ENCODE measurements at places on chromosomes 6 and 20.
A peak's percentile ranks its signal among the peaks of the same experiment; 100 is the strongest.

- DNase-seq, result no peak
Measured at GRCh38 chr6:8434727-8435092, 635 bp downstream of the SLC35B3 start.

DNA sequence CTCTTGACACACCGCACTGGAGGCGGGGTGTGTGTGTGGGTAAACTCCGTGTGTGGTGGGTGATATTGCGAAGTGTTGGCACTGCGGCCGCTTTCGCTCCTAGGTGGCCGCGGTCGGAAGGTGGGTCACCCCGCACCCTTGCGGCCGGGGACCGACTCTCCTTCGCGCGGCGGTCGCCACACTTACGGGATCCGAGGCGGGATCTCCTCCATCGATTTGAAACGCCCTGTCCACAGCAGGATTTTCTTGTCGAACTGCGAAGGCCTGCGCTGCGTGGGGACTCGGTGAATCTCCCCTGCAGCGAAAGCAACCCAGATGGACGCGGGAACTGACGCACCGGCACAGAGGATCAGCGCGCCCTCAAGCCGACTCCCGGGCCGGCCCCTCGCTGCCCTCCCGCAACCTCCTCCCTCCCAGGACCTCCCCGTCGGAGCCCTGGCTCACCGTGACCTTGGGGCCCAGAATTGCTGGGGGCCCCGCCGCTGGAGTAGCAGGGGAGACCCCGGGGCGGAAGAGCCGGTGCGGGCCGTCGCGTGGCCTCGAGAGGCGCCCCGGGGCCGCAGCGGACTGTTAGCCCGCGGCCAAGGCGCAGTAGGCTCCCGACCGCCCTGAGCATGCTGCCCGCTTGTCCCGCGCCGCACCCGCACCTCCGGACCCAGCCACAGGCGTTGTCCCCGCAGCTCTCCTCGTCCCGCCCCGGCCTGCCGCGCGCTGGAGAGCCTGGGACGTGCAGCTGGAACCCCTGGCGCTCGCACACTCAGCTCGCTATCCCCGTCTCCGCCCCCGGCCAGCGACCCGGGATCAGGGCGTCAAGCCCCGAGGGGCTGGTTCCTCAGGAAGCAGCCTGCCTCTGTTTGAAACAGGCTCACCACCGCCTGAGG, at the start of gene FAM162B:
Gene FAM162B, minus strand, starts transcription at position 759 of the 881 bp plus-strand sequence. Its CDS starts 143 bp downstream, at position 616.
- DNase-seq, result no peak

GRCh38 chr6:125662296-125662695, 87.1 kb upstream of the HEY2 start:
- DNase-seq, result no peak

DNA sequence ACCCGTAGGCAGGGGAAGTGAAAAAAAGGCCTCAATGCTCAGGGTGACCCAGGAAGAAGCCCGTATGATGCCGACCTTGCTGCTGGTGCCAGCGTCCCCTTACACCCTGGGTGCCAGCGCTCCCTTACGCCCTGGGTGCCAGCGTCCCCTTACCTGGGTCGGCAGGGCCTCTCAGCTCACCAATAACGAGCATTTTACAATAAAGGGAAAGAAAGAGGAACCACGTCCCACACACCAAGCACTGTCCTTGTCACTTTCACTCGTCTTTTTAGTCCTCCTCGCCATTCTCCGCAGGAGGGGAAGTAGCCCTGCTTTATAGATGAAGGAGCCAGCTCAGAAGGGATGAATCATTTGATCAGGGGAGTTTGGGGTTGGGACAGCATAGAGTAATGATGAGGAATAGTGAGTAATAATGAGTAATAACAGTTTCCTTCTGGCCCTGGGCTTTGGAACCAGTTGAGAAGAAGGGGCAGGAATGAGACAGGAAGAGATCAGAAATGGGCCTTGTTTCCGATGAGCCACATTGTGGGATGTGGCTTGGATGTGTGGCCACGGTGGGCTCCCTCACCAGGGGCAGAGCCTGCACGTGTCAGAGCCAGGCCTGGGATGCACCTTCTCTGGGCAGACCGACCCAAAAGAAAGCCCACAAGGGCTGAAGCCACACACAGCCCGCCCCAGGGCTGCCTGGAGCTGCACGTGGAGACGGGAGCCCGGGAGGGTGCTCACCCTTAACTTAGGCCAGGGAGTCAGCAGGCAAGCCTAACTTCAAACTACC, 75.7 kb downstream of the SYNJ2 start:
- DNase-seq, result peak; percentile 97

GRCh38 chr6:137283940-137284810, 65.0 kb upstream of the IFNGR1 start:
- peak; percentile 49 for DNase-seq

DNA sequence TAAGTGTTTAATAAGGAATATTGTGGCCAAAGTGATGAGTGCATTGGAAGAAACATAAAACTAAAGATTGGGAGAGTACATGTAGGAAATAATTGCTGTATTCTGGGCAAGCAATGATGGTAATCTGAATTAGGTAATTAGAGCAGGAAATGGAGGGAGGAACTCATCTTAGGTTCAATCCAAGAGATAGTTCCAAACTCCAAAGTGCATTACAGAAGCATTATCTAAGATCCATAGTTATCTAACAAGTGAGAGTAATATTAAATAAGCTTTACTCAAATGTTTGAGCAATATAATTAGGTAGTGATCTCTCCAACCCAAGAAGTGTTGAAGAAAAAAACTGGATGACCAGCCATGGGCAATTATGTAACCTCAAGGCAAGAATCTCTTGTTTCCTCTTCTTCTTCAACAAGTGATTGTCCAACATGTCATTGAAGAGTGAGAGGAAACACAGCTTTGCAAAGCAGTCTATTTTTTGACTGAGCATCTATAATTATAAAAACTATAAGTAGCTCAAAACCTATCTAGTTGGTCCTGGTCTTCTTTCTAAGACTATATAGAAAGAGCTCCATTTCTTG, 181.2 kb upstream of the TNFAIP3 start:
- no peak for DNase-seq

DNA sequence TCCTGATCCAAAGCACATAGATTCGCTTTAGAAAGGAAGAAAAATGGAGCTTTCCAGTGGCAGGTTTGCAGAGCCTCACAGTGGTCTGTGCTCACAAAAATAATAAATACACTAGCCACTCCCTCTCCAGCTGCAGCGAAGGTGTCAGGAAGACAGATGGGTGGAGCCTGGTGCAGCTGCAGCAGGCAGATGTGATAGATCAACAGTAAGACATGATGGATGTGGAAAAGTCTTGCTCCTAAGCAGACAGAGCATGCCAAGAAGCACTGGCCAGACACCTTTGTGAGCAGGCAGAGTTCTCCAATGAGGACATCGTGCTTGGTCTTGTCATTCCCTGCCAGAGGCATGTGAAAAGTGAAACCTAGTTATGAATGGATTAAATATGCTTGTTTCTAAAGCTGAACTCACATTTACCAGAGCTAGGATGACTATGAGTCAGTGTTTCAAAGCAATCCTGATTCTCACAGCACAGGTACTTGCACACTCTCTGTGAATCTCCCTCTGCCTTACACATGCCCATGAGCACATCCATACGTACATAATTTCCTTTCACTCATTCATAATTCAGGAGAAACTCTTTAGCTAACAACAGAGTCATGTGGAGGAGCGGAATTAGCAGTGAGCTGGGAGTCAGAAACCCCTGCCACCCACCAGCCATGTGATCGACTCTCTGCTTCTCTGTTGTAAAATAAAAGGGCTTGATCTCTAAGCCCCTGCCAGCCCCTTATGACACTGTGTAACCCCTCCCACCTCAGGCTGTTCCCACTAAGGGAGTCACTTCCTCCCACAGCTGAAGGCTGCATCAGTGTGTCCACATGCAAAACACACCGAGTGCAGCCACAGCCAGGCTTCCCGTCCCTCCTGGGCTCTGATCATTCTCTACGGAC, 111.2 kb downstream of the SCML4 start:
- DNase-seq, result peak; percentile 62

- DNase-seq, result no peak
Measured at GRCh38 chr6:77373955-77374354, 89.3 kb downstream of the HTR1B start.

DNA sequence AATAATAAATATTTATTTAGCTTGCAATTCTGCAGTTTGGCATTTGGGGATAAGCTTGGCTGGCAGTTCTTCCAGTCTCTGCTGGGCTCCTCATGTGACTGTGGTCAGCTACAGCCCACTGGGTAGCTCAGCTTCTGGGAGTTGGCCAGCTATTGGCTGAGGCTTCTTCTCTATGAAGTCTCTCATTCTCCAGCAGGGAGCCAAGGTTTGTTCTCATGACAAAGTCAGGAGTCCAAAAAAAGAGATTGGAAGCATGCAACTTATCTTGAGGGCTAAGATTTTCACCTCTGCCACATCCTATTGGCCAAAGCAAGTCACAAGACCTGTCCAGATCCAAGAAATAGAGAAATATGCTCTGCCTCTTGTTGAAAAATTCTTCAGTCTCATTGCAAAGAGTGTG, 94.6 kb downstream of the SNAP25 start:
- DNase-seq, result no peak

- no peak for DNase-seq
Measured at GRCh38 chr20:53322651-53323050, 271.0 kb downstream of the ZNF217 start.

DNA sequence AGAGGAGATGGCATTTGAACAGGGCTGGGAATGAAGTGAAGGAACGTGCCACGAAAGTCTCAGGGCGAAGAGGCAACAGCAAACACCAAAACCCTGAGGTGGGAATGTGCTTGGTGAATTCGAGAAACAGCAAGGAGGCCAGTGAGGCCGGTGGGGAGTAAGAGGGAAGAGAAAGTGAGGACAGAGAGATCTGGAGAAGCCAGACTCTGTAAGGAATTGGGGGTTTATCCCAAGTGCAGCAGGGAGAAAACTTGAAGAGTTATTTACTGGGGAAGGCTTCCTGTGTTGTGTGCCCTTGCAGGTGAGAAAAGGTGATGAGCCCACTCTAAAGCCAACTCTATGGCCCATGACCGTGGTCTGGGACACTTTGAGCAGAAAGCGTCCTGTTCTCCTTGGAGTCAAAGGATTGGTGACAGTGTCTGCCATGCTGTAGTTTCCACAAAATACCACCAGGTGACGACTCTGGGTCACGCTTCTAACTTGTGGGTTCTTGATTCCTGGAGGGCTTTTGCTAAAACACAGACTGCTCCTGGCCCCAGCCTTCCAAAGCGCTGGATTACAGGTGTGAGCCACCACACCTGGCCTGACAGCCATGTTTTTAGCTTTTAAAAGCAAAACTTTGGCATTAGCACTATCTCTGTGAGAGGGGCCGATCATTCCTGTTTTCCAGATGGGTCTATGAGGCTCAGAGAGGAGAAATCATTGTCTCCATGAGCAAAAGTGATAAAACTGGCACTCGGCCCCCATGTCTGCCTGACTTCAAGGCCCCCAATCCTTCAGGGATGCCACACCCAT, 18.0 kb upstream of the CSNK2A1 start:
- DNase-seq, result peak; percentile 73

GRCh38 chr6:33211136-33211535, 2.8 kb downstream of the RING1 start:
- DNase-seq, result no peak

GRCh38 chr6:55892749-55893357, 17.5 kb upstream of the BMP5 start:
- DNase-seq, result no peak

DNA sequence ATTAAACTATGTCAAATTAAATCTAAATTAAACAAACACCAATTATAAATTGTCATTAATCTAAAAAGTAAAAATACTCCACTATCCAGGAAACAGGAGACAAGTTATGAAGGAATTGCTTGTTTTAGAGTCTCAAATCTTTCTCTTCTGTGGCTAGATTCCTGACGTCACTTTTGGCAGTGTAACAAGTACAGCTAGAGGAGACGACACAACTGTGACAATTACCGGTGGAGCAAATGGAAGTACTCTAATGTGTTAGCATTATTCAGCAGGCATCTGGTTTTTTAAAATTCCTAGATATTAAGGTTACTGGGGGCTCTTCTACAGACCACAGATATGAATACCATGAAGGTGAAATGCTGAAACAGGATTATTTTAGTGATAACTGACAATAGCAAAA, 1042.7 kb downstream of the EPHA7 start:
- DNase-seq, result no peak
